Gastroesophageal sphincter (tissue), 4 donors: ENCODE measurements at places on chromosomes 5 and 9. TPM values are rescaled to one million over a fixed set of nuclear protein-coding genes. Genes with fewer than 3 reads are reported as not detected.
A peak's percentile ranks its signal among the peaks of the same experiment; 100 is the strongest.

- no peak for ATAC-seq
These were observed 87.8 kb upstream of the SLC30A5 start for GRCh38 chr5:69006030-69006429.

- peak; percentile 52 for ATAC-seq
These were observed 169.7 kb downstream of the C9orf50 start for GRCh38 chr9:129451089-129451656.

DNA sequence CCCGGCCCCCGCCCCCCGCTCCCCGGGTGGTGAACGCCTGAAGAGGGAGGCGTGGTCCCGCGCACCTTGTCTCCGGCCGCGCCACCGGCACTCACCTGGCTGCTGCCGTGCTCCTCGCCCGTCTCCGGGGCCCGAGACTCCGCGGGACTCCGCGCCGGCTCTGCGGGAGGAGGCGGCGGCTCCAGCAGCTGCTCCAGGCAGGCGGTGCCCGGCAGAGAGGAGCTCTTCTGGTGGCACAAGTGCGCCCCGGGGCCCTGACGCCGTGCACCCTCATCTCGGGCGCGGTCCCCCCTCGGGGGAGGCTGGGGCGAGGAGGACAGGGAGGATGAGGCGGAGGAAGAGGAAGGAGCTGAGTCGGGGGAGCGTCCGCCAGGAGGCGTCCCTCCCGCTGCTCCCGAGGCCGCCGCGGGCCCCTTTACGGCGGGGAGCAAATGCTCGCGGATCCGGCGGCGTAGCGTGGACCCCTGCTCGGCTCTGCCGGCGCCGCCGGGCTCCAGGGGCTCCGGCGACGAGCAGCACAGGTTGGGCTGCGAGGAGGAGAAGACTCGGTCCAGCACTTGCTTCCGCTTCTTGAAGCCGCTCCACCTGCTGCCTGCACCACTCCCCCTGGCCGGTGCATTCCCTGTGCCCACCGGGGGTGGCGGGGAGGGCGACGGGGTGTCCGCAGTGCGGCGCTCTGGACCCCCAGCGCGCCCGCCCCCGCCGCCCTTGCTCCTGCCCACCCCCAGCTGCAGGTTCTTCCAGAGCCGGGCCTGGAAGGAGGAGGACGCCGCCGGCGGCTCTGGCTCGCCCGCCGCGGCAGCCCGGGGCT is 928 bp downstream of the MCTP1 start:
- peak; percentile 42 for ATAC-seq

GRCh38 chr5:121979691-121980090 is 17.9 kb downstream of the SRFBP1 start:
- no peak for ATAC-seq

DNA sequence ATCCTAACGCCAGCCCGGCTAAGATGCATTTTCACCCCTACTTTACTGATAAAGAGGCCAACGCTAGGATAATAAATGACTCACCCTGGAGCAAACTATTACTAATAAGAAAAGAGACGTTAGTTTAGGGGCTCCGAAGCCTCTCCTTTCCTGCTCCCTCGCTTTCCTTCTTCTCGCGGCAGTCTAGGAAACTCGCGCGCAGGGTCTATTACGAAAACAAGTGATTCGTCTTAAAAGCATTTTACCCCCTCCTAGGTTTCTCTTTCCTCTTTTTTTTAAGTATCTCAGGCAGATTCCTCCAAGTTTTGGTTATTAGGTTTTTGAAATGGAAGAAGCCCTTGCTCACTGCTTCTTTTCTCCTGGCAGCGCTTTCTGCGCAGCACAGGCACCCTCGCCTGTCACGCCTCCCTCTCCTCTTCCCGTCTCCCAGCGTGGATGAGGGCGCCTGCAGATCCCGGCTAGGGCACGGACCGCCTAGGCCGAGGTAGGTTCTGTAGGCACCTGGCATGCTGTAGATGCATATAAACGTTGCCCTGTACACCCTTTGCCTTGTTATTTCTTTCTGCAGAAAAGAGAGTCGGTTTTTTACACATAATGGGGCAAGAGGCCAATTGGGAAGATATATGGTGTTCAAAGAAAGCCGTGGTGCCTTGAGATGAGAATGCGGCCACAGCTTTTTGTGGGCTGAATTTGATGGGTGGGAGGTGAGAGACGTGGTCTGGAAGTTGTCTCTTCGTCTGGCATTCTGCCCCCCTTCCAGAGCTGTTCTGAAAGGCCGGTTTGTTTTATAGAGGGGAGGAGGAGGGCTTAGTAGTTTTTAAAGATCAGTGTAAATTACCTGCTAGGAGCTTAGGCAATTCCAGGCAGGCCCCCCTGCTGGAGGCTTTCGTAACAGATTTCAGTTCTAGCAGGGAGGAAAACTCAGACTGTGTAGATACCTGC is 983 bp downstream of the GCNT1 start:
- peak; percentile 36 for ATAC-seq

Gene SLC25A2
- 1.2 TPM for total RNA-seq

Gene NUTM2G
- total RNA-seq = not detected

Gene CARD6
- 13.6 TPM for total RNA-seq

Gene FRRS1L
- total RNA-seq = 8.9 TPM
